ENCODE measurements at places on chromosomes 16 and 17.

GRCh38 chr16:2009164-2009711 is 383 bp downstream of the ZNF598 start:
- DNase-seq: no peak

DNA sequence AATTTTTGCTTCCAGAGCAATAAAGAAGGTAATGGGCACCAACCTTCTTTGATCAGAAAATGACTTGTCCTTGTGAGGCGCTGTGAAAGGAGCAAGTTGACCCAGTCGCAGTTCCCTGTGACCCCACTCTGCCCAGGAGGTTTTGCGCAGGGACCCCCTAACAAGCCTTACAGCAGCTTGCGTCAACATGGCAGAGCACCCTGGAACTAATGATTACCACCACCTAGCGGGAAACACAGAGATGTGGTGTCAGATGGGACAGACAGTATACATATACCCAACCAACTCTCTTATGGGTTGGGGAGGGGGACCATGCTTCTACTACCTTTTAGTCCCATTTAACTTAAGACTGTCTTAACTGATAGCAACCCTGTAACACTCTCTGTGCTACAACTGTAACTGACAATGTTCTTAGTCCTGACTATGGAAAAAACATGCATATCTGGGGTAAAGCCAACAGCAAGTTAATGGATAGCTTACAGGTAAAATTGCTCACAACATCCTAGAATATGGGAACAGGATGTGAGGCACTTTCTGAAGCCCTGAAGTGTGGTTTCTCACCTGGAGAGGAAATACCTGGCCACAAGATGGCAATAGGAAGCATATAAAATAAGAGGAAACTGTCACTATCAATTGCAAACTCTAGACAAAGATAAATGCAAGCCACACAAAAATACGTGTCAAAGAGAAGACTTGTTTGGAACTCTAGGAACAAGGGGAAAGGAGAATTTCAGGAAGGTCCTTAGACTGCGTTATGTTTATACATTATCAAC is 3.0 kb downstream of the KARS1 start:
- no peak for DNase-seq

DNA sequence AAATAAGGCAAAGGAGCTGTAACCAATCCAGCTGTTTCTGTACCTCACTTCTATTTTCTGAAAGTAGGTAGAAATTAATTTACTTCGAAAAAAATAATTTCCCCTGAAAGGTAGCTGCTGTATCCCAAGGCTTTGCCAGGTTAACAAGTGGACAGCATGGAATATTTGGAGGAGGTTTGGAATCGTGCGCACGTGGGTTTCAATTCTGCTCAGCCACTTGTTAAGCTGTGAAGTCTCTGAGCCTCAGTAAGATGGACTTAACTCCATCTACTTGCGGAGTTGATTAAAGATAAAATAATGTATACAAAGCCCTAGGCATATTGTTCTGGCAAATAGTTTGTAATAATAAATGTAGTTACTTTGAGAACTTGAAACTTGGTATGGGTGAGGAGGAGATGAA is 57.4 kb upstream of the LGALS9 start:
- DNase-seq: no peak

DNA sequence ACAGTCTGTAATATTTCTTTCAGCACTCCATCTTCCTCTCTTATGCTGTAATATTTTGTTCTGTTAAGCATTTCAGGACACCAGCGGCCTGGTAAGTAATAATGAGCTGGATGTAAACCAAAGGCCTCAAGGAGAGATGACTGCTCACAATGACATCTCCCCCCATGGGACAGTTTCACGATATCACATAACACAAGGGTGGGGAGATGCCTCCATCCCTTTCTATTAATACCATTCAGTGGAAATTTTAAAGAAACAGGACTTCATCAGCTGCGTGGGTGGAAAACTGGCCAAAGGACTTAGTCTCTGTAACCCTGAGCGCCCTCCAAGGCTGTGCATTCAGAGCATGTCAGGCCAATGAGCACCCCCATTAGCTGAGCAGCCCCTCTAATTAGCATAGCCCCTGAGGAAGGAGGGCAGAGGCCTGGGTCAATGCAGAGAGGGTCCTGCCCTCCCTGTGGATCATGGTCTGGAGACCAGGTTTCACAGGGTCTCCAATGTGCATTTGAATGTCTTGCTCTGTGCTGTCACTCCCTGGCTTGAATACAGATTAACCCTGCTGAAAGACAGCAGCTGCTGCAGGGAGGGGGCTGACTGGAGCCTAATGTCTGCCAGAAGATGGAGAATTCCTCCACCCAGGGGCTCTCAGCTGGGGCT is 156.4 kb downstream of the HS3ST2 start:
- no peak for DNase-seq

DNA sequence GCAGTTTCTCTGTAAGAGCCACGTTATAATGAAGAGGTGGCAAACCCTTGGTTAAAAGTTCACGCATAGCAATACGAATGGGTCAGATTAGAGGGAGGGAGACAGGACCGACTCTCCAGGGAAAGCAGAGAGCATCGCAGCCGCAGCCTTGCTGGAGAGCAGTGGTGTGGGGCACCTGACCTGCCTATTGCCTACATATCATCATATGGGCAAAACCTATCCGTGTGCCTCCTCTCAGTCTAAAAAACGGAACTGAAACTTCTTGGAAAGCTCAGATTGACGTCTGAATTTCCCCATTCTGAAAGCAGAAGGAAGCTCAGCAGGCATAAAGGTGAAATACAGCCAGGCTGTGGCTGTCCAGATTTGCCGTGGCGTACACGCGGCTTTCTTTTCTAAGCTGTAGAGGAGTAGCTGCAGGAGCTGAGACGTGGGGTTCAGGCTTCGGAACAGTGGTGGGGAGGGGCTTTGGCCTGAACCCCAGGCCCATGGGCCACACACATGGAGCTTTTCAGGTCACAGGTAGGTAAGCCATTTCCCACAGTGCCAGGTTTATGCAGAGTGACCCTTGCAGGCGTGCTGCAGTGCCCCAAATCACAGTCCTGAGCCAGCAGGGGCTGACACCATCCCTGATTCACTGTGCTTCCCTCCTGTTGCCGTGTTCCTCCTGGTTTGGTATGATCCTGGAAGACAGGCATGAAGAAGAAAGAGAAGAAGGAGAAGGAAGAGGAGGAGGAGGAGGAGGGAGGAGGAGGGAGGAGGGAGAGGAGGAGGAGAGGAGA is 41.6 kb upstream of the TNRC6C start:
- no peak for DNase-seq

GRCh38 chr16:58417035-58417434 is 24.8 kb downstream of the GINS3 start:
- no peak for DNase-seq

DNA sequence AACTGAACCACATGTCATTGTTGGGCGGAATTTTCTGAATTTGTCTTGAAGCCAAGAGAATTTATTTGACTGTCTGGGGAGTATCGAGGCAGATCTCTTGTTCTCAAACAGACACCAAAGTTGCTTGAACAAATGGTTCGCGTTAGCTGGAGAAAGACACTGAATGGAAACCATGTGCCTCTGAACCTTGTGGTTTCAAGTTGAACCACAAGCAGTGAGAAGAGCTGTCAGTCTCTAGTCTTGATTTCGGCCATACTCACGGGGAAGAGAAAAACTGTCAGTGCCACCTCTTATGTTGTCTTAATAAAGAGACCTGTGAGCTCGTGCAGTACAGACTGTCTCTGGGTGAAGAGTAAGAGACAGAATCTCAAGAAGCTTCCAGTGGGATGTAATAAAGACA is 886.5 kb upstream of the SOX9 start:
- no peak for DNase-seq

- no peak for DNase-seq
Observed at GRCh38 chr16:83878838-83879237, 20.1 kb upstream of the MLYCD start.

DNA sequence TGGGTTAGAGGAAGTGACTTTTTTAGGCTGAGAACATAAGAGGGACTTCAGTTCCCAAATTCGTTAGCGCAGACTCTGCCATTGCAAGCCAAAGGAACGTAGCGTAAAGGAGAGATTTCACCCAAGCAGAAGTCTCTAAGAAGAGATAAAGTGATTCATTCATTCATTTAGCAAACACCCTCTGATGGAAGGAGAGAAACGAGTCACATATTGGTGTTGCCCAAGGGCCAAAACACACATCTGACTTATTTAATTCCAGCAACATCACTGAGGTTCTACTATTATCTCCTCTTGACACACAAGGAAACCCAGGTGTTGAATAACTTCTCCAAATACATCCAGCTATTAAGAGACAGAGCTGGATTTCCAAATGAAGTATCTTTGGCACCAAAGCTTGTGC is 85.7 kb upstream of the CACNG3 start:
- DNase-seq: no peak

GRCh38 chr17:83012200-83012785 is 67.1 kb upstream of the METRNL start:
- no peak for DNase-seq

DNA sequence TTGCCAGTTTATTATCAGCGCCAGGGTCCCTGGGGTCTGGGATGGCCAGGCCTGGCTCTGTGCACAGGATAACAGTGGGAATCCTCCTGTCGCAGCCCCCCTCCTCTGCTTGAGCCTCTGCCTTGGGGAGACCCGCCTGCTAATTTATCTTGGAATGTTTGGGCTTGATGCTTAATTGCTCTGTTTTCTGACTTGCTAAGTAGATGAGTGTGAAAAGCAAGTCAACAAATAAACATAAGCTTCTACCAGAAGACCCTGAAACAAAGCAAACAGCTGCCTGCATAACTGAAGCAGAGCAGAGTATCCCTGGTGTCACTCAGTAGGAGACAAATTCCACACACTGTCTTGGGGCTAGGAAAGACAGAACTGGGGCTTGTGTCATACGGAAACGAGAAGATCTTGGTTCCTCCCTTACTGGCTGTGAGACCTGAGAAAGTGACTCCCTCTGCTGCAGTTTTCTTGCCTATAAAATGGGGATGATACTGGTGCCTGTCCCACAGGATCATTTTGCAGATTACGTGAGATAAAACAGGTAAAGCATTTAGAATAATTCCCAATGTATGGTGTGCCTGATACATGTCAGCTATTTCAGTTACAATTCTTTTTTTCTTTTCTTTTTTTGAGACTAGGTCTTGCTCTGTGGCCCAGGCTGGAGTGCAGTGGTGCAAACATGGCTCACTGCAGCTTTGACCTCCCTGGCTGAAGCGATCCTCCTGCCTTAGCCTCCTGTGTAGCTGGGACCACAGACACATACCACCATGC is 44.8 kb upstream of the IRX3 start:
- no peak for DNase-seq

- no peak for DNase-seq
Observed at GRCh38 chr16:85491058-85491771, 121.9 kb upstream of the GSE1 start.
